ENCODE measurements at places on chromosomes 11 and 22.

- no peak for DNase-seq
Observed at GRCh38 chr11:215581-216037, 8.1 kb downstream of the RIC8A start.

DNA sequence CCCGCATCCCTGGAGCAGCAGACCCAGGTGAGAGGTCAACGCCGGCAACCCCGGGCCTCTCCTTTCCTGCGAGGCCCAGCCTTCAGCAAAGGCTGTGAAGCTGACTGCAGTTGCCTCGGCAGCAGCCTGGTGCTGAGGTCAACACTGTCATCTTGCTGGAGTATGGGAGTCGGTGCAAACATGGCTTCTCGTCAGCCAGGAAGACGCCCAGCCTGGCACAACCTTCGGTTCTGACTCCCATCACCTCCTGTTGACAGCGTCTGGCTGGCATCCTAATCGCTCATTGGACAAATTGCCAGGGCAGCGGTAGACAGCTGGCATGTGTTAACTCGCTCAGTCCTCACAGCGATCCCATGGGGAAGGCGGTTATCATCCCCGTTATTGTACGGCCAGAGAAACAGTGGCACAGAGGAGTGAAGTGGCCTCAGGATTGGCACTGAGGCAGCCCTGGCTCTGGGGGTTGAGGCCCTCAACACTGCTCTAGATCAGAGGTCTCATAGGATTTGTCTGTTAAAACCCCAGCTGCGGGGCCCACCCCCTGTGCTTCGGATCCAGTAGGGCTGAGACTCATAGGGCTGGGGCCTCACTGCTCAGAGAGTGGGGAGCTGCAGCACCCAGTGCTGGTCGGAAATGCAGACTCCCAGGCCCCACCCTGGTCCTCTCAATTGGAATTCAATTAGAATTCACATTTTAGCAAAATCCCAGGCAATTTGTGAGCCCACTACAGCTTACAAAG is 39.3 kb upstream of the TP53I11 start:
- DNase-seq: no peak

DNA sequence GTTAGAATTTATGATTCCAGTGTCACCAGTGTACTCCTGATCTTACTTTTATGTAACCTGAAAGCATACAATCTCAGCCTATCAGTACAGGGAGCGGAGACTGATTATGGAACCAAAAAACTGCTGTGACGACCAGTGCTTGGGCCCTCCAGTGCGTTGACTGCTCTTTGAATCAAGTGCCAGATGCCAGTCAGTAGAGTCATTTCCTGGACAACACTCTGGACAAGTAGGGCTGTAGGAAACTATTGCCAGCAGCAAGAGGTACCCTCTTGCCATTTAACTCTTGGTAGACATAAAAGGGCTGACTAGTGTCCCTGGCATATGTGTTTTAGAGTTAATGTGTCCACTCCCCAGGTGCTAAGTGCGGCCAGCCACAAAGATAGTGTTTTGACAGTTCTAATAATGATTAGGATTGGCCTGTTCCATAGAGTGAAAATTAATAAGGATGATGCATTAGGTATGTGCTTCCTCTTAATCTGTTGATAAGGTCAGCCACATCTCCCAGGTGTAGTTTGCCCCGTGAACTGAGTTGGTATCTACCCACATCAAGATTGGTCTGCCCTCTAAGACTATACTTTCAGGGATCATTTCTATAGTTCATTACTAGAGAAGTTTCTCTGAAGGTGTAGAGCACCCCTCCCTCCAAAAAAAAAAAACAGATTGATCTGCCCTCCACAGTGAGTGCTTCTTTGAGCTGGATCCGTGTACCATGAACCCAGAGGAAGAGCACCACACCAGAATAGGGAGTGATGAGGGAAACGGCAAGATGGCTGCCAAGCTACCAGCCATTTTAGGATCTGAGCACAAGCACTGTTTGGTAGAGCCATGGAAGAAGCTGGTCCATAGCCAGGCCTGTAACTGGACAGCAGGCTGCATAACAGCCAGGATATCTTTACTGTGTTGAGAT is 20.7 kb upstream of the AIFM3 start:
- DNase-seq: no peak

- DNase-seq: no peak
Observed at GRCh38 chr22:39489094-39490068, 12.7 kb upstream of the MIEF1 start.

- no peak for DNase-seq
Observed at GRCh38 chr11:34161812-34162492, 56.5 kb downstream of the NAT10 start.

GRCh38 chr22:29394931-29395581 is 6.7 kb upstream of the AP1B1 start:
- DNase-seq: peak; percentile 68

DNA sequence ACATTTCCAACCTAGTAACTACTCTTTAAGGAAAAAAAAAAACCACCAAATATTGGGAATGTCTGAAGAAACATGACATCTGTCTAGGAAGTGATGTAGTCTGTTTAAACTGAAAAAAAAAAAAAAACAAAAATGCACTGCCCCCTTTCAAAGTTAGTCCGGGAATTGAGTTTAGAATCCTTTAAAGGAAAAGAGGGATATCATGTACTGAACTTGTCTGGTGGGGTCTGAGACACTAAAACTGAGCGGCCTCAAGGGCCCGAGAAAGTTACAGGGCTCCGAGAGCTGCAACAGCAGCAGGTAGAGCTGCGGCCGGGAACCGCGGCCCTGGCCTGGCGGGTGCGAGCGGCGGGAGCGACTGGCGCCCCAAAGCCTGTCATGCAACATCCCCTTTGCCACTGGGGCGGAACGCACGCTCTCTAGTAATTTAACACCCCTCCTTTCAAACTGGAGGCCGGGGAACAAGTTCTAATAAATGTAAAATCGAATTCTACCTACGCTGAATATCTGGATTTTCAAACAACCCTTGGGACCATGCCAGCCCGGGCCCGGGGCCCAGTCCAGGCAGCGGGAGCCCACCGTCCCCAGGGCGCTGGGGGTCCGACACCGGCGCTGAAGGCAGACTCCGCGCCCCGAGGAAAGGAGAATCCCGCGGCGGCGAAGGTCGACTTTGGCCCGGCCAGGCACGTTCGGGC is 736 bp downstream of the RDX start:
- DNase-seq: peak; percentile 45

DNA sequence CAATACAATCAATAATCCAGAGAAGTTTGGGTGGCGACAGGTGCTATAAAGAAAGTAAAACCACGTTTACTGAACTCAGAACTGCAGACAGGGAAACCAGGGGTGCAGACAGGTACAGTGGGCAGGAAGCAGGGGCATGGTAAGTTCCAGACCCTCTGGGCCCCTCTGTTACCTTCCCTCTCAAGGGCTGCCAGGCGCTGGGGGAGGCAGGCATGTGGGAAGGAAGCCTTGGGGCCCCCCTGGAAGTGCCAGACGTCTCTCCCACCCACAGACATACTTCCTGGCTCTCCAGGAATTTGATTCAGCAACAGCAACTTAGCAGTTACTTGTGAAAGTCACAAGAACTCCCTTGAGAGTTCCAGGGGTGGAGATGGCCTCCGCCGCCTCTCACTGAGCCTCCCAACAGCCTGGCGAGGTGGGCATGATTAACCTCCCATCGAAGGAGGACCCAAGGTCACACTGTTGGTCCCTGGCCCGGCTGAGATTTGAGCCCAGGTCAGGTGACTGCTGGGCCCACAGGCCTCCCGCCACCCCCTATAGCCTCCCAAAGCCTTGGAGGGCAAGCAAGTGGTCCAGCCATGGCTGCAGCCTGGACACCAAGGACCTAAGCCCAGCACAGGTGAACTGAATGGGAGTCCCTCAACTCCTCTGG is 14.1 kb upstream of the TSKU start:
- no peak for DNase-seq

DNA sequence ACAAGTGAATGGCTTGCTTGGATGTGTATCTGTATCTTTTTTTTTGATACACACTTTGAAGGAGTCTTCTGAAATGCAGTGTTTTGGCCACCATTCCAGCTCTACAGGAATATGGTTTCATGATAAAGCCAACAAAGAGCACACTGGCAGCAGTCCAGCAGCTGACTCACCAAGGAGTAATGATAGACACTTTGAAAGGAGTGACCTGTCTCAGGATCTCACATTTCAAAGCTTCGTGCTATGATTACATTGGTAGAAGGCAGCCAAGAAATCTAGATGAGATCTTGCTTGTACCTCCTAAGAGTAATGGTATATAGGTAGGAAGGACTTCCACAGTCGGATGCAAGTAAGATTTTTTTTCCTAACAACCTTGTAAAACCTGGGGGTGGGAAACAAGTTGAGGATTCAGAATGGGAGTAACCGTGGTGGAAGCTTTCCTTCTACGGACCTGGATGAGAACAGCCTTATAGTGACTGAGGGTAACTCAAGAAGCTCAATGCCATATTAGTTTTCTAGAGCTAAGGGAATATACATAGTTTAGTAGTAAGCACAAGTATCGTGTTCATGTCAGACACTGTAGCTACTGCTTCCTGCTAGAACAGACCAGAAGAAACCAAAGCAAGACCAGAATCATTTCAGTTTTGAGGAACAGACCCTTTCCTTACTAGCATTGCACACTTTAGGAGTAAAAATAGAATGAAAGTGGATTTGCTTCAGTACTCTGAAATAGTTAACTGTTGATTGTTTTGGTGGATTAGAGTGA is 25.0 kb downstream of the MTMR3 start:
- no peak for DNase-seq

- no peak for DNase-seq
Observed at GRCh38 chr22:46663436-46664100, 43.4 kb downstream of the GRAMD4 start.

DNA sequence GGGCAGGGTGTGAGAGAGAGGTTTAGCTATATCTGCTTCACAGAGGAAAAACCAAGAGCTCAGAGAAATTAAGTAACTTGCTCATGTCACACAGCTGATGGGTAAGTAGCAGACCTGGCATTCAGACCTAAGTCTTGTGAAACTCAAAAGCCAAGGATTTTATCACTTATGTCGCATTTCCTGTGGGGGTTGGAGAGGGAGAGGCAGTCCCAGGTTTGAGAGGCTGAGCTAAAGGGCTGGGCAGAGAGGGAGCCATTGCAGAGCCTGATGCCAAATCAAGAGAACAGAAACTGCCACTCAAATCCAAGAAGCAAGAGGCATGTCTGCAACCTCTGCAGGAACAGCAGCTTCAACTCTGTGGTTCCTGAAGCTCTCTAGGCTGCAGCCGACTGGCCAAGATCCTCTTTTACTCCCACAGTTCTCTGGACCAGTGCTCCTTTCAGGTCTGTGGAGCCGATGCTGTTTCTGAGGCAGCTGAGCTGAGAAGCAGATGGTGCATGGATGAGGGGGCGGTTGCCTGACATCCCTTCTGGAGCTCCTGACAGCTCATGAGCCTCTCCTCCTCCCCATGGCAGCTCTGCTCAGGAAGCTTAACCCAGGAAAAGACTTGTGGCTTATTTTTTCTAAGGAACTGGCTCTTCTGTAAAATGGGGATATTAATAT is 47.6 kb upstream of the NAV2 start:
- DNase-seq: no peak

DNA sequence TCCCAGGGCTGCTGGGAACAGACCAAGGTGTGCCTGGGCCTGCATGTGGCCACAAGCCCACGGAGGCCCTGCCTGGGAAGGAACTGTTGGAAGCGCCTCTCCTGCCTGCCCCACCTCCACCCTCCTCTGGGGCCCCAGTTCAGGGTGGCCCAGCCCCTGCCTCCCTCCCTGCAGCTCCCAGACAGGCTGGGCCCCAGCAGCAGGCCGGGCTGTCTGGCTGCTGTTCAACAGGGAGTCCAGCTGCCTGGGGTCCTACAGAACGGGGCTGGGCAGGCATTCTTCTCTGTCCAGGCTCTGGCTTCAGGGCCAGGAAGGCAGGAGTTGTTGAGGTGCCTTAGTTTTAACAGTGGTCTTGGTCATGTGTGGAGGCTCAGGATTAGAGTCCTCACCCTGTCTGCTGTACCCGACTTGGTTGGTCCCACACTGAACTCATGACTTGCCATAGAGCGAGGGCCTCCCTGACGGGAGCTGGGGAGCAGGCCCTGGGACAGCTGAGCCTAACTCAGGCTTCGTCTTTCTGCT is 11.8 kb downstream of the PRDM11 start:
- no peak for DNase-seq

DNA sequence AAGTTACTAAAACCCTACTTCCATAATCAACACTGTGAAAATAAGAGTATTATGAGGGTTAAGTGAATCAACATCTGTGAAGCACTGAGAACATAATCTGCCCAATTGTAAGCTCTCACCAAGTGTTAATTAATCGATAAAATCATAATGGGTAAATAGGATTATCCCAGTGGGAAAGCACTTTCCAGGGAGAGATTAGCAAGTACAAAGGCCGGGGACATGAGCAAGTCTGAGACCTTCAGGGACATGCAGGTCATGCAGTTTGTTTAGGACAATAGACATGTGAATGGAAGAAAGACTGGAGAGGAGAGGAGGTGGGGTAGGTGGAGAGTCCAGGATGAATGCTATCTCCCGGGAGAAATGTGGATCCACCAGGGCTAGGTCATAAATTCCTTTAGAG is 57.8 kb upstream of the FIBIN start:
- DNase-seq: no peak

- no peak for DNase-seq
Observed at GRCh38 chr11:36274414-36274813, 14.8 kb downstream of the COMMD9 start.

DNA sequence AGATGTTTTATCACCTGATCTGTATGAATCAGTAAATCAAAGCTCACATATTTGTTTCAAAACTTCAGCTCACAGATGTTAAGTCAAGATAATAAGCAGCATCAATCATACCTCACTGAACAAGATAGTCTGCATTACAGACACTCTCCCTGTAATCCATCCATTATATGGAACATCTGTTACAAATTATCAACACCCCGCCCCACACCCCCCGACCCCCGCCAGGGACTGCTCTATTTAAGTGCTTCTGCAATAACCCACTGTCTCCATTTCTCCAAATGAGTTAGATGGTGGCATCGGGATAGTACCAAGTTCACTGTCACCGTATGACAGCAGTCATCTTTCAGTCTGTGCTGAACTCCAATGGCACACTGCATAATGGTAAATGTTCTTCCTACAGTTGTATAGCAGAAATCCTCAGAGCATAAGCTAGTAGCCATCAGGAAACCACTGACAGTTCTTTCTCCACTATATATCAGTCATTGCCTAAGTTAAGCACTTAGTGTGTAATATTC is 447.0 kb upstream of the ARHGAP42 start:
- DNase-seq: no peak

DNA sequence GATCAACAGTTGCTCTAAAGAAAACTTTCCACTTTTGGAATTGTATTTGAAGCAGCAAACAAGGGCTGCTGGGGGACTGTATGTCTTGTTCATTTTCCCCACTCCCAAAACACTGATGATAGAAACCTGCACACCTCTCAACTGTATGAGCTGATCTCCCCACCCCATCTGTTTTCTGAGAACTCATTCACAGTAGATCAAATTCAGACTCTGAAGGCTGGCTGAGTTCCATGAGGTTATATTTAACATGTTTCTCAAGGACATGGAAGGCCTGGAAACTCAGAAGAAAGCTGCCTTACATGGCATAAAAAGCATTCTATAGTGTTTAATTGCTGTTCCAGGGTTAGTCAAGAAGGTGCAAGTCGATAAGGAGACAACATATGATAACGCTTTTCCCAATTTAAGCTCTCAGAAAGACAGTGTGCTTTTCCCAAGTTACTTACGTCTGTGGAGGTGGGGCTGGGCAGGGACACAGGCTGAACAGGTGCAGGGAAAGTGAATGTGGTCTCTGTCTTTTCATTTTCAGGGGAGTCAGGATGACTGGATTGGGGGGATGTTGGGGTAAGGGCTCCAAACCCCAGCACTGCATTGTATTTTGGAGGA is 23.0 kb downstream of the LARGE2 start:
- no peak for DNase-seq

- DNase-seq: no peak
Observed at GRCh38 chr11:35800970-35801953, 138.7 kb downstream of the TRIM44 start.

- DNase-seq: no peak
Observed at GRCh38 chr11:122044086-122044485, 71.9 kb downstream of the BLID start.
